ENCODE measurements at places on chromosomes 6 and 20.
A peak's percentile ranks its signal among the peaks of the same experiment; 100 is the strongest.

- DNase-seq = no peak
Observed at GRCh38 chr20:10637031-10637559, 36.7 kb downstream of the JAG1 start.

DNA sequence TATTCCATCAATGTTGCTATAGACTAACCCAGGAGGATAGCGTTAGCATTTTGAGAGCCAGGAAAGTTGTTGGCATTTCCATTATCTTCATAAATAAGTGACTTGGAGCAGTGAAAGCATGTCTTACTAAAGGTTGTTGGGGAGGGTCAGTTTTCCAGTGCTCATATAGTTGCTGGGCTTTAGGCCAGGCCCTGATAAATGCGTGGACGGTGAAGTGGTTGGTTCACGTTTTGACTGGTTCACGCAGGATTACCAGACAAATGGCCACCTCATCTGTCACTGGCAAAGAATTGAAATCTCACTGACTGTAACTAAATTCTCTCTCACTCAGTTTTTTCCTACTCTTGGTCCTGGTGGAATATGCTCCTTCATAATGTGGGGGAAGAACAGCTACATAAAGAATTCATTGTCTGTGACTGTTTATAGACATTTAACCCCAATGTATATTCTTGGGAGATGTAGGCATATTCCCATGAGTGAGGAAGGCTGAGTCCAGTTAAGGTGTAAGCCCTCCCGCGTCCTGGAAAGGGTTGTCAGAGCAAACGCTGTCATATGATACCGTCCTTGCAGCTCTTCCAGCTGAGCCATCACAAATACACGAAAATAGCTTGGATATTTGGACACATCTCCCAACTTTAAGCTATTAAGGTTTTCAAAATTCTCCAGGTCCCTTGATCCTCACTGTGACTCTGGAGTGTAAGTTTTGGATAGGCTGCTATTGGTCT is 27.8 kb downstream of the LRRC1 start:
- DNase-seq = no peak

DNA sequence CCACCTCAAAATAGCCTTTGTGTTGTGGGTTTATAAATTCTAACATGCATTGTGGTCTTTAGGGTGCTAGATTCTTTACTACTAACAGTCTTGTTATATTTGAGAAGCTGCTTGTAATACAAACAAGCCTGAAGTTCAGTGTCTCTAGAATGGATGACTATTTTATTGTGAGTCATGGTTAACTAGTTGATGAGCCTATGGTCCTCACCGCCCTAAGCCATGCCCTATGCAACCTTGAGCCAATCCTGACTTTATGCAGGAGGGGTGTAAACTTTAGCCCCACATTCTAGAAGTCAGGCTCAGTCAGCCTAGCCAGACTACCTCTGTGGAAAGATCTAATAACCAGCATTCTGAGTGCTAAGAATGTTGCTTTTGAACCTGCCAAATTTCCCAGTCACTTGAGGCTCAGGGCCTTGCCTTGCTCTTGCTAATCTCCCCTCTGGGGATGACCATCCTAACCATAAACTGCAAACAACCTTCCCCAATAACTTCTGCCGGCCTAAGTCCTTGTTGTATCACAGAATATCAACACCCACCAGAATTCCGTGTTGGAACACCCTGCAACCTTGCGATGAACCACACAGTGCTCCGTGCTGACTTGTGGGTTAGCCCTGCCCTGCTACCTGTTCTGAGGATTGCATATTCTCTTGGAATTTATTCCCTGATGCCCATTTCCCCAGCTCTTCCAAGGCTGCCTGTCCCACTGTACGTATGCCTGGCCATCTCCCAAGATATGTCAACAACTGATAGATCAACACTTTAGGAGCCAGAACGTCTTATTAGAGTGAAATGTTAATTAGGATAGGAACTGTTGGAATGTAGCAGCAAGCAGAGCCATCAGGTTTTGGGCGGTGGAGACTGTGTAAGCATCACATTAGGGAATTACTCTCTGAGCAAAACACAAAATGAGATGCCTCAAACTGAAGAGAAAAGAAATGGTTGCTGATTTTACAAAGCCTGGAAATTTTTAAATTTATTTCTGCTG is 71.7 kb upstream of the CEP85L start:
- DNase-seq = no peak

- no peak for DNase-seq
Observed at GRCh38 chr6:7115543-7116231, 7.9 kb downstream of the RREB1 start.

DNA sequence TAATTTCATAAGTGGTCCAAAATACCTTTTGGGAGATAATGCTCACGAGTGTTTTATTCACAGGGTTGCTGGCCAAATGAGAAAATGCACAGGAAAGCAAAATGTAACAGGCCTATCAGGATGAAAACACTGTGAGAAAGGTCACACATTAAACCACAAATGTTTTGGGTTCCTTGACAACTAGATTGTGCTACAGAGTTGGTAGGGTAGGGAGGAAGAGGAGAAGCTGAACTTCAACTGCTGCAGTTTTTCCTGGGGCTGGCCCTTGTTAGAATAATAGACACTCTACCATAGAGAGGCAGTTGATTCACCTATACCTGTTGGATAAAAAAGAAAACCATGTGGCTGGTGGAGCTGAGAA is 28.1 kb upstream of the PAQR8 start:
- DNase-seq = peak; percentile 30

GRCh38 chr6:163243083-163243482 is 171.4 kb upstream of the QKI start:
- no peak for DNase-seq

DNA sequence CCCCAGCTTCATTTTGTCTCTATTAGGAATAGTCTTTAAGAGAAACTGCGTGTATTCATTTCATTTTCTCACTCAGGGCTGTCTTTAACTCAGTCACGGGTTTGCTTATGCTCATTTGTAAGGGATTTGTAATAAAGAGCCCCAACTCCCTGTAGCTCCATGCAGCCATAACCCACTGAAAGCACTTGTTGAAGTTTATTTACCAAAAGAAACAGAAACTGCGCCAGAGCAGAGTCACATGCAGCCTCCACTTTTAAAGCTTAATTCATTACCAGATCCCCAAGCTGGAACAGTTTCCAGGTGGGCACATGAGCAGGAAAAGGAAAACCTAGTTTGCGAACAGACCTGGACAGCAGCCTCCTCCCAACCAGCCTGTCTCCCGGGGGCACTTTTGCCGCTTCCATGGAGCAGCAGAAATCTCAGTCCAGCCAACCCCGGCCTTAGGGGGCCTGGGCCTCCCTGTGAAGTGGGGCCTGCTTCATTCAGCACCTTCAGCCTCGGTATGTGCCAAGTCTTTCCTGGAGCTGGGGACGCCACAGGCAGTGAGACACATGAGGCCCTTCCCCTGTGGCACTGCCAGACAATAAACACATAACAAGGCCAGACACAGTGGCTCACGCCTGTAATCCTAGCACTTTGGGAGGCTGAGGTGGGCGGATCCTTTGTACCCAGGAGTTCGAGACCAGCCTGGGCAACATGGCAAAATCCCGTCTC is 4.5 kb downstream of the BCAS4 start:
- no peak for DNase-seq

DNA sequence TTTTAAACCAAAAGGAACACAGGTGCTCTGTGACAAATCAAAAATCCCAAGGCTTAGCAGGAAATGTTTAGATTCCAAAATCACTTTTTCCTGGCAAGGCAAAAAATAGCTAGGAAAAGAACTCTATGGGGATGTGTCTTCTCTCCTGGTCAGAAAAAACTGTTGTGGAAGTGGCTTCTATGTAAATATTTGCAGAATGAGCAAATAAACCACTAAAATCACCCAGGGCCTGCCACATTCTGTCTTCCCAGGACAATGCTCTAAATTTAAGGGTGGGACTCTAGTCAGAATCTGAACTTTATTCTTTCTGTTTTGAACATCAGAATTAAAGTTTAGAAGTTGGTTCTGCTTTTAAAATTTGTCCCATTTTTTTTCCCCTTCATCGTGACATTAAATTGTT is 29.3 kb downstream of the GCM1 start:
- peak; percentile 21 for DNase-seq

DNA sequence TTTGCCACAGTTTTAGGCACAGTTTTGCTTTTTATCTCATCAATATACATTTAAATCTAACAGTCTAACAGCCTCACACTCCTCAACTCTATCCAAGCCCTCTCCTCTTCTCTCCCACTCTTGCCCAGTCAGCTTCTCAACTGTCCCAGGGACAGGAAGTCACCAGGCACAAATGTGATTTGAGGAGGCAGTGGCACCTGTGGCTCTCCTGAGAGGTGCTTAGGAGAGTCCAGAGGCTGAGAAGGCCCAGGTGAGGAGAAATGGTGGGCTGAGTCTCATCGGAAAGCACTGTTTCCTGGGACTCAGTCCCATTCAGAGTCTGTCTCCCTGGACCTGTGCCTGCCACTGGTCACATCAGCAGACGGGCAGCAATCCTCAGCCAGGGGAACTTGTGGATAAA is 4.7 kb downstream of the GDF5 start:
- no peak for DNase-seq

DNA sequence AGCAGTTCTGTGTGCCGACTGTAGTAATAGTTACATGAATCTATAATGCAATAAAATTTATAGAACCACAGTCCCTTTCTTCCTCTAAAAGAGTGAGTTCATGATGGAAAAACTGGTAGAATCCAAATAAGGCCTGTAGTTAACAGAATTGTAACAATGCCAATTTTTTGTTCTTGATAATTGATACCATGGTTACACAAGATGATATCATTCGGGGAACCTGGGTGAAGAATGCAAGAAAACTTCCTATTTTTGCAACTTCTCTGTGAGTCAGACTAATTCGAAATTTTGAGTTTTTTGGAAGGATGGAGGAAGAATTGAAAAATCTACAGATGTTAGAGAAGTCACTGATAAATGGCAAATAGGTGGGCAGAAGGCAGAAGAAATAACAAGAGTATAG is 381.8 kb downstream of the CDKAL1 start:
- peak; percentile 46 for DNase-seq

DNA sequence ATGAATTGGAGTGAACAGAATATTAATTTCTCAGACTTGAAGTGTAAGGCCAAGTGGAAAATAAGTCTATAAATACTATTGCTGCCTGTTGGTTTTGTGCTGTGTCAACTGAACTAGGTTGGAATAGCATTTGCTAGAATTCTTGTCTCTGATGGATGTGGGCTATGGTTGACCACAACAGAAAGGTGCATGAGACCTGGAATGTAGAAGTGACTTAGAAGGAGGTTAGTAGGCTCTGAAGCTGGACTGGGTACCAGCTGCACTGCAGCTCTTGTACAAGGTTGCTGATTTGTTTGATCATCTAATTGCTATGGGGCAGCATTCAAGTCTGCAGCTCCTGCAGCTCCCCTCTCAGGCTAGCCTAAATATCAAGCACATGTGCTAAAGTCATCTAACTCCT is 479.0 kb upstream of the NRSN1 start:
- DNase-seq = no peak

- DNase-seq = no peak
Observed at GRCh38 chr6:37501632-37502491, 2.2 kb upstream of the CCDC167 start.

DNA sequence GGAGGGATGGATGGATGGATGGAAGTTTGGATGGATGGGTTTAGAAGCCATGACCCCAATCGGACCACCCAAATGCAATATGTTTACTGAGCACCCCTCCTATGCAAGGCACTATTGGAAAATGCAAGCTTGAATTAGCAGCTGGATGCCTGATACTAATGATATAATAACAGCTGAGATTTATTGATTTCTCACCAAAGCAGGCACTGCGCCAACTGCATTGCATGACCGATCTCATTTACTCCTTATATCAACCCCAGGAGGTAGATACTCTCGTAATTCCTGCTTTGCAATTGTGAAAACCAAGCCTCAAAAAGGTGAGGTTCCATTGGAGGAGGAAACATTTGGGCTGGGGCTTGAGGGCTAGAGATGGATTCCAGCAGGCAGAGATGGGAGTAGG is 89.7 kb downstream of the KCNB1 start:
- no peak for DNase-seq

DNA sequence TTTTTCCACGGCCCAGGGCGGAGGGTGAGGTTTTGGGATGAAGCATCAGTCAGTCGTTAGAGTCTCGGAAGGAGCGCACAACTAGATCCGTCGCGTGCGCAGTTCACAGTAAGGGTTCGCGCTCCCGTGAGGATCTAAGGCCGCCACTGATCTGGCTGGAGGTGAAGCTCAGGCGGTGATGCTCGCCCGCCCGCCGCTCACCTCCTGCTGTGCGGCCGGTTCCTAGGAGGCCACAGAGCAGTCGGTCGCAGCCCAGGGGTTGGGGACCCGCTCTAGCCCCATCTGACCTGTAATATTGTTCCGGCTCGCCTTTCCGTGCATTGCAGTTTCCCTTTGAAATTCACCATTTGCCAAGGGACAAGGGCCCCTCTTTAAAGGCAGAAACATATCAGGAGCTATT is 244.7 kb downstream of the TFAP2C start:
- no peak for DNase-seq

DNA sequence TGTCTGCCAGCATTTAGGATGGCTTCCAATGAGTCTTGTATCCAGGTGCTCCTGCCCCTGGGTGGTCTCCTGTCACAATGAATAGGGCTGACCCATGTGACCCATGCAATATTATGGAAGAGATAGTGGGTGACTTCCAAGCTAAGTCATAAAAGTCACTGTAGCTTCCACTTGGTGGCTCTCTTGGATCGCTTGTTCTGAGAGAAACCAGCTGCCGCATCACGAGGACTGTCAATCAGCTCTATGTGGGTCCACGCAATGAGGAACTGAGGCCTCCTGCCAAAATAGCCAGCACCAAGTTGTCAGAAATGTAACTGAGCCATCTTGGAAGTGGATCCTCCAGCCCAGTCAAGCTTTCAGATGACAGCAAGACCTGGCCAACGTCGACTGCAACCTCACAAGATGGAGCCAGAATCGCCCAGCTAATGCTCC is 14.9 kb upstream of the MATN4 start:
- DNase-seq = peak; percentile 46

GRCh38 chr6:56838965-56839364 is 115.9 kb upstream of the BEND6 start:
- no peak for DNase-seq

GRCh38 chr6:6875818-6876470 is 231.8 kb upstream of the RREB1 start:
- peak; percentile 94 for DNase-seq

DNA sequence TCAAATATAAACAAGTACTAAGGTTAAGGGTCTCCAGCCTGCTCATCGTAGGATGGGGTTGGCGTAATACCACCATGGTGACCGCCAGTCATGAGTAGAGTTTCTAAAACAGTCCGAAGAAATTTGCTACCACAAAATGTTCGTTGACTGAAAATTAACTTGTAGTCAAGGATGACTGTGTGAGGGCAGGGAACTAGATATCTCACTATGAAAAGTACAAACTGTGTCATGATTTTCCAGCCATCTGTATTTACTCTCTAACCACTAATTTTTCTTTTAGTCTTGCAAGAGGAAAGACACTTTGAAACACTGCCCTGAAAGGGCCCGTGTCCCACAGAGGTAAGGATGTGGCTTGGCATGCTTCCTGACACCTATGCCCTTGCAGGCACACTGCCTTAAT is 99.7 kb downstream of the IRF4 start:
- DNase-seq = no peak

- no peak for DNase-seq
Observed at GRCh38 chr6:14703586-14703985, 542.3 kb upstream of the JARID2 start.

Measured in amniotic epithelial cell (primary cell).